ENCODE measurements at places on chromosomes 11 and 22. TPM values are rescaled to one million over a fixed set of nuclear protein-coding genes. Genes with fewer than 3 reads are reported as not detected.

DNA sequence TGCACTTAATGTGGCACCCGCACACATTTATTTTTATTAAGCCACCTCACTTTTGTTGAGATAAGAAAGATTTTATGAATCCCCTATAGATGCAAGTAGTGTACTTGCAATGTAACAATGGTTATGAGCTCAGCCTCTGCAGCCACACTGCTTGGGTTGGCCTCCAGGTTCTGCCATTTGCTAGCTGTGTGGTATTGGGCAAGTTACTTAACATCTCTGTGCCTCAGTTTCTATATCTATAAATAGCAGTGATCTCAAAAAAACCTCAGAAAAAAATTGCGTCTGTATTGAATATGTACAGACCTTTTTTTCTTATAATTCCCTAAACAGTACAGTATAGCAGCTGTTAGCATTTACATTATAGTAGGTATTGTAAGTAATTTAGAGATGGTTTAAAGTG, 10.0 kb downstream of the CUL5 start:
- no peak for DNase-seq

The AMOTL1 gene
- 53.0 TPM for total RNA-seq

GRCh38 chr11:108216988-108217387, 5.5 kb downstream of the NPAT start:
- no peak for DNase-seq

The ANO3 gene
- 4.6 TPM for total RNA-seq

The ZP1 gene
- total RNA-seq: 0.96 TPM

GRCh38 chr11:116454951-116455350, 317.8 kb downstream of the BUD13 start:
- peak; percentile 72 for DNase-seq

The RBMXL2 gene
- 1.4 TPM for total RNA-seq

DNA sequence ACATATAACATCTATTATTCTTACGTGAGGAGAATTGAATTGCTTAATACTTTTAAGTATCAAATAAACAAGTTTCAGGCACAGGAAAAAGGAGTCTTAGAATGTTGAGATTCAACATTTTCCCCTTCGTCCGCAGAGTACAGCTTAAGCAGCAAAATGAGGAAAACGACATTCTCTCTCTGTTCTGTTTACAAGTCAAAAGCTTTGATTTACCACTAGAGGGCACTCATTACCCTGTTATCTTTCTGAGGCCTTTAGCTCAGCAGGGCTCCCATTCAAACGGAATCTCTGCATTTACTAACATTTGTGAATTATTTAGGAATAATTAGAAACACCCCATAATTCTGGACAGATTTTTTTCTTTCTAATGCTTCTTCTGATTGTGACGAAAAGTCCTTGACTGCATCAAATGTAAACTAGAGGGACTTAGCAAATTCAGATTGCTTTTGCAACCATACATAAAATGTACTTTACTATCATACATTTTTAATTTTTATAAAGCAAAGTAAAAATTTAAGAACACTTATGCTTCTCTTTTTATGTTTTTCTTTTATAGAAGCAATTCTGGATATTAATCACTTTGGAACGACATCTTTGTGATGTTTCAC, 75.0 kb downstream of the JRKL start:
- peak; percentile 87 for DNase-seq

- no peak for DNase-seq
These were observed 77.3 kb upstream of the ATXN10 start for GRCh38 chr22:45594123-45594941.

- DNase-seq: no peak
These were observed 155.1 kb downstream of the TENM4 start for GRCh38 chr11:79285756-79286155.

DNA sequence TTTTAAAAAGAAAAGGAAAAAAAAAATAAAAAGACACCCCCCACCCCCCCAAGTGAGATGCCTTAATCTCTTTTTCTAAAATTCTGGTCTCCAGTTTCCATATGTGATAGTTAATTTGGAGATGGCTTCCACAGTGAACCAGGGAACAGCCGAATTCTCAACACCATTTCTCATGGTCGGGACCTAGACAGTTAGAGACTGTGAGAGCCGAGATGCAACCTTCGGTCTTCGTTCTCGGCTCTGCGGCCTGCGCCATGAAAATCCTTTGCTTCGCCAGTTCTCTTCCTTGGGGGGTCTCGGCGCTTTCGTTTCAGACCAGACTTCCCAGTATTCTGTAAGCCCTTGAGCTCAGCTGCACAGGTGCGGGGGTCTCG, 723 bp downstream of the CACNG2 start:
- no peak for DNase-seq

- DNase-seq: no peak
These were observed 12.4 kb downstream of the EMID1 start for GRCh38 chr22:29217827-29218757.
